ENCODE measurements at places on chromosomes 7 and 10.

DNA sequence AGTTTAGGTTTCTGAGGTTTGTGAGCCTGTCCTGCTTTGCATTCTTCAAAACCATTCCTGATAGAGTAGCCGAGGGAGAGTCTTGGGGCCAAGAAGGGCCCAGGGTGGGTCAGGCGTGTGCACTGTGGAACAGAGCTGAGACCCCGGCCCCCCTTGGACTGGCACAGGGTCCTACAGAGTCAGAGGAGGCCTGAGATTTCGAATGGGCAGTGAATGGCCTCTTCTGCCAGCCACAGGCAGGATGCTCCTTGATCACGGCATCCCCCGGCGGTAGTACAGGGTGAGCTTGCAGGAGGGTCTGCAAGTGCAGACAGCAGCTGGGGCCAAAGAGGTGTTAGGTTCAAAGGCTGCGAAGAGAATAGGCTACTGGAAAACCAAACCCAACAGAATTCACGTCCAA, 4.6 kb downstream of the TRIM56 start:
- no peak for DNase-seq

DNA sequence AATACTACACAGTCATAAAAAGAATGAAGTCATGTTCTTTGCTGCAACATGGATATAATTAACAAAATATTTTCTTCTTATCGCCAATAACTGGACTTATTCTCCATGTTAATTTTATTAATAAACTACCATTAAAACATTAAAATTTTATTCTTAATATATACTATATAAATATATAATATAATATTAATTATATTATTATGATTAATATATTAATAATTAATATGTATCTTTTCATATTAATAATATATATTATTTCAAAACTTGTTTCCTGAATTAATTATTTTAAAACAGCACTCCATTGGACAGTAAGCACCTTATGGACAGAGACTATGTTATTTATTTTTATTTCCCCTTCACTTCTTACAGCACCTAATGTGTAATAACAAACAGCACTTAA, 182.8 kb downstream of the ARL4A start:
- no peak for DNase-seq

DNA sequence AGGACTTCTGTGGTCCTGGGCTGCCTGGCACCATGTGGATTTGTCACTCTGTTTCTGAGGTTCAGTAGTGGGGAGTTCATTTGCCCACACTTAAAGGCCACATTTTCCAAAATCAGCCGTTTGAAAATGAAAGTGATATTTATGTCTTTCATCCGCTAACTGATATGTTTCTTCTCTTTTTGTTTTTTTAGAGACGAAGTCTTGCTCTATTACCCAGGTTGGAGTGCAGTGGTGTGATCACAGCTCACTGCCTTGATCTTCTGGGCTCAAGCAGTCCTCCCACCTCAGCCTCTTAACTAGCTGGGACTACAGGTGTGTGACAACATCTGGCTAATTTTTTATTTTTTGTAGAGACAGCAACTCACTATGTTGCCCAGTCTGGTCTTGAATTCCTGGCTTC, 58.6 kb downstream of the EBLN1 start:
- no peak for DNase-seq

DNA sequence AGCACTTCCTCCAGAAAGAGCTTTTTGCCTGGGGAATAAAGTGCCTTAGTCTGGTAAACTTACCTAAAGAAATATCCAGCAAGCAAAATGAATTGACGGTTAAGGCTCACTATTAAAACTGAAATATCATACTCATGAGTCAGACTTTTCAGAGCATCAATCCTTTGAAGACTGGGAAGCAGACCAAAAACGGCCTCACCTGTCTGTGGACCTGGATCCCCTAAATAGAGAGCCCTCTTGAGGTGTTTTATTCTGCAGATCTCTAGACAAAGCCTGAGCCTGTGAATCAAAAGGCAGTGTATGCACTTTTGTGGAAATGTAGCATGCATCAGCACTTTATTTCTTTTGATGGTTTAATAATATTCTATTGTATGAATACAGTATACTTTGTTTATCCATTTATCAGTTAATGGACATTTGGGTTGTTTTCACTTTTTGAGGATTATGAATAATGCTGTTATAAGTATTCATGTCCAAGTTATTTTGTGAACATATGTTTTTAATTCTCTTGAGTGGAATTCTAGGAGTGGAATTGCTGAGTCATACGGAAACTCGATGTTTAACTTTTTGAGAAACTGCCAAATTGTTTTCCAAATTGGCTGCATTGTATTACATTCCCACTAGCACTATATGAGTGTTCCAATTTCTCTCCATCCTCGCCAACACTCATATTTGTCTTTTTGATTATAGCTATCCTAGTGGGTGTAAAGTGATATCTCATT, 449.0 kb upstream of the IGFBP3 start:
- no peak for DNase-seq

DNA sequence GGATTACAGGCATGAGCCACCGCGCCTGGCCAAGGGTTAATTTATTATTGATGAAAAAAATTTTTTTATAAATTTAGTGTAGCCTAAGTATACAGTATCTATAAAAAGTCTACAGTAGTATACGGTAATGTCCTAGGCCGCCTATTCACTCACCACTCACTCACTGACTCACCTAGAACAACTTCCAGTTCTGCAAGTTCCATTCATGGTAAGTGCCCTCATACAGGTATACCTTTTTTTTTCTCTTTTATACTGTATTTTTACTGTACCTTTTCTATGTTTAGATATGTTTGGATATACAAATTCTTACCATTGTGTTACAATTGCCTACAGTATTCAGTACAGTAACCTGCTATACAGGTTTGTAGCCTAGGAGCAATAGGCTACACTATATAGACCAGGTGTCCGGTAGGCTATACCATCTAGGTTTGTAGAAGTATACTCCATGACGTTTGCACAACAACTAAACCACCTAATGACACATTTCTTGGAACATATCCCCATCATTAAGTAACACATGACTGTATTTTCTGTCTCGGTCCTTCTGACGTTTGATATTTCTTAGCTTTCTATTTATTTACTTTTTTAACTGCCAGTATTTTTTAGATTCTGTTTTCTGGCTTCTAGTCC, 23.4 kb downstream of the IRF5 start:
- no peak for DNase-seq

- no peak for DNase-seq
Observed at GRCh38 chr10:86938260-86938659, 19.2 kb downstream of the MMRN2 start.

DNA sequence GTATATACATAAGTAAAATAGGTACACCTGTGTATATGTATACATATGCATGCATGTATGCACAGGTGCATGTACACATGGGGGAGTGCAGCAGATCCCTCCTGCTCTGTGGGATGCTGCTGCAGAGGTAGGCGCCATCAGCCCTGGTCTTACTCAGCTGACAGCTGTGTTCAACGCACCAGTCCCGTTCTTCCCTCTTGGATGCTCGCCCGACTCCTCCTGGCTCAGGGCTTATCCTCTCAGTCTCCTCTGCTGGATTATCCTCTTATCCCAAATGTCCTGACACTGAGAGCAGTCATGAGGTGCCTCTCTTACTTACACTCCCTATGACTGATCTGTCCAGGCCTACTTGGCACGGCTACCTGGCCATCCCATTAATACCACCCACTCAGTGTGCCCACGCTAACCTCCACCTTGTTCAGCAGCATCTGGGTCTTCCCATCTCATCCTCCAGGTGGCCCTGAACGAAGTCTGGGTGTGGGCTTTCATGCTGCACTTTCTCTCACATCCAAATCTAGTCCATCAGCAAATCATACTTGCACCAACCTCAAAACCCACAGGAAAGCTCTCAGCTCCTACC, 357.1 kb downstream of the TCERG1L start:
- no peak for DNase-seq

- DNase-seq, result no peak
Observed at GRCh38 chr10:103870516-103870915, 15.1 kb upstream of the SH3PXD2A start.

Measured in K562 (cell line).